Fibroblast of villous mesenchyme (primary cell): ENCODE measurements at places on chromosomes 11 and 22.
A peak's percentile ranks its signal among the peaks of the same experiment; 100 is the strongest.

GRCh38 chr11:66421492-66422205 is 814 bp downstream of the NPAS4 start:
- peak; percentile 93 for DNase-seq

DNA sequence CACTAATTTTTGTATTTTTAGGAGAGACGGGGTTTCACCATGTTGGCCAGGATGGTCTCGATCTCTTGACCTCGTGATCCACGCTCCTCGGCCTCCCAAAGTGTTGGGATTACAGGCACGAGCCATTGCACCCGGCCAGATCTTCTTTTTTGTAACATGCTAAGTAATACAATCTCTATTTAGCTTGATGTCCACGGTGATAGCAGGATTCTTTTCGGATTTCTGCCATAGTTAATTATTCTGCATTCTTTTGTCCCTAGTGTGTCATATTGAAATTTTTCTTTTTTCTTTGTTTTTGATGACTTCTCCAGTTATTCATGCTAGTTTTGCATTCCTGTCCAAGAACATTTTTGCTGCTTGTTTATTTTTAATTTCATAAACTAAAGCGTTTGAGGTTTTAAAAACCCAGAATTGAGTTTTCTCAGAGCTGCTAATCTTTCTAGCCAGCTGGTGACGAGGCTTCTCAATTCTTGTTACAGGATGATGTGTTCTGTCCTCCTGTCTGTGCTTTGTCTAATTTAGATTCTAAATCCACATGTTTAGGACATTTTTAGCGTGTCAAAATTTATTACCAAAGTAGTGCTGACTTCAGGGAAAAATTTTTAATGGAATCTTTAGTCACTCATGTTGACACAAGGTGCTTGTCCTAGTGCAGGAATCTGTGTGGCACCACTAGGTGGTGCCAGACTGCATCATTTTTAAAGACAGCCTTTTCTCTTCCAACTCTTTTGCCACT is 21.8 kb downstream of the NF2 start:
- peak; percentile 89 for DNase-seq

DNA sequence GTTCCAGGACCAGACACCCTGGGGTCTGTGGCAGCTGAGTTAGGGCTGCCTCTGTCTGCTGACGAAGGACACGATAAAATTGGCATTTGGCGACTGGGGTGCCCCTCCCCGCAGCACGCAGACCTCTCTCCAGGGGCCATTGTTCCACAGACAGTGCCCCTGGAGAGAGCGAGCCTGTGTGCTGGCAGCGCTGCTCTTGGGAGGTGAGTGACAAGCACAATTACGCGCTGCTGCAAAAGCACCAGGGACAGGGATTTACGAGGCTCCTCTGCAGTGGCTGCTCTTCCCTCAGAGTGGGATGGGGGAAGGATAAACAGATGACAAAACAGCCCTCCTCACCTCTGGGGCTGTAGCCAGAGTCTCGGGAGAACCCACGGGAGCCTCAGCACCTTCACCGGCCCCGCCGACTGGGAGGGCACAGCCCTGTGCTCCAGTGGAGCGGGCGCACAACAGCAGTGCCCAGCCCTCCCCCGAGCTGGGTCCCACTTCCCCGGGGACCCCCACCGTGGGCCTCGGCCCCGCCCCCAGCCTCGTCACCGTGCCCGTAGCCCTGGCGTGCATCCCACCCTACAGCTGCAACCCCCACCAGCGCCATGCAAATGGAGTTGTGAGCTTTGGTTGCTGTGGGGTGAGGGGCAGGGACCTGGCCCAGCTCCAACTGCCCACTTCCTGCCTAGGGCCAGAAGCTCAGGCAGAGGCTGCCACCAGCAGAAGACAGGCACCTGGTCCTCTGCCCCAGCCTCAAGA is 19.6 kb downstream of the CHID1 start:
- no peak for DNase-seq

GRCh38 chr22:47303161-47303890 is 540.9 kb downstream of the TBC1D22A start:
- no peak for DNase-seq

- DNase-seq = peak; percentile 48
Observed at GRCh38 chr11:73139476-73140198, 2.5 kb downstream of the FCHSD2 start.

- DNase-seq = no peak
Observed at GRCh38 chr11:112222303-112222702, 3.9 kb upstream of the PTS start.

DNA sequence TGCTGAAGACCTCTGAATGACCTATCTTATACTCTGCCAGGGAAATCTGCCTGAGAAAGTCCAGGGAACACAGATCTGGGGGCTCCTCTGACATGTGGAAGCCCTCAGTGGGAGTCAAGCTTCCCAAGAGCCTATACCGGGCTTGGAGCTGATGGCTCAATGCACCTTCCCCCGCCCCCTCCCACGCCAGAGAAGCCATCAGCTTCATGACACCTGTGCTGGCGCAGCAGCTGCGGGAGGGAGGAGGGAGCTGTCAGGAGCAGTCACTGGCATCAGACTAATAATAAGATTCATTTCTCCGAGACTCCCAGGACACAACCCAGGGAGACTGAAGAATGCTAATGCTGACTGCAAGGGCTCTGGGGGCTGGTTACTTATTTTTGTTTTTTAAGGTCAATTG is 47.8 kb downstream of the SPATA19 start:
- no peak for DNase-seq

- no peak for DNase-seq
Observed at GRCh38 chr11:118633319-118633690, 25.9 kb downstream of the PHLDB1 start.

- peak; percentile 55 for DNase-seq
Observed at GRCh38 chr11:119739021-119739703, 10.2 kb upstream of the NECTIN1 start.

DNA sequence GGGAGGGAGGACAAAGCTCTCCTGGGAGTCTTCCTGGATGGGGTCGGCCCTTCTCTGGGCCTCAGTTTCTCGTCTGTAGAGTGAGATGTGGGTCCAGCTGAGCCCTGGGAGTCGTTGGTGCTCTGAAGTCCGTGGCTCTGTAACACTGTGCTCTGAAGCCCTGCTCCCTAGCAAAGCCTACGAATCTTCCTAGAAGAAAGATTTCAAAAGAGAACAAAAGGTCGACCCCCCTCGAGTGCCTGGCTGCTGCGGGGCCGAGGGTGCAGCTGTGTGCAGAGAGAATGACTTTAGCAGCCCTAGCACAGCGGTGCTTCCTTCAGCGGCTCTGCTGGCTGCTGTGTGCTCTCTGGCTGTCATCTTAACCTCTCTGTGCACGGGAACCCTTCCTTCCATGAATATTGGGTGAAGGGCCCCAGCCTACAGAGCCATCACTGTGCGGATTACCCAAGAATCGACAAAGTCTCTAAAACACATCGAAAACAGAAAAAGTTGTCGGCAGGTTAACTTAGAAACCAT is 10.7 kb downstream of the ANO1 start:
- no peak for DNase-seq

GRCh38 chr22:37801946-37802309 is 5.8 kb upstream of the GCAT start:
- DNase-seq = no peak

- DNase-seq = peak; percentile 18
Observed at GRCh38 chr11:45091563-45092403, 54.7 kb upstream of the PRDM11 start.

- peak; percentile 49 for DNase-seq
Observed at GRCh38 chr22:19523240-19524169, 705 bp downstream of the CLDN5 start.

- no peak for DNase-seq
Observed at GRCh38 chr11:23023319-23023718, 163.0 kb upstream of the CCDC179 start.

DNA sequence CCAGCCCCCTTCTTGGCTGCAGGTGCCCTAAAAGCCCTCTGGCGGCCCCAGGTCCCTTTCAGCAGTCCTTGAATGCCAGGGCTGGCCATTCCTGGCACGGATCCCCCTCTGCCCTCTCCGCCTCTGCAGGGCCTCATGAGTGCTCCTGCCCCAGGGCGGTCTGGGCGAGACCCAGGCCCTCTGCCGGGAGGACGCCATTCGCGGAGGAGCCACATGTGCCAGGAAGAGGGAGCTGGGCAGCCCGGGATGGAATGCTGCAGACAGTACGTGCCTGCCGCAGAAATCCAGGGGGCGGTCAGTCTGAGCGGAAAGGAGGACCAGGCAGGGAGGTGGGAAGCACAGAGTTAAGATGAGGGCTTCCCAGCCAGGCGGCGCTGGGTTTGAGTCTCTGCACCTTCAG is 2.8 kb downstream of the CABP7 start:
- no peak for DNase-seq

DNA sequence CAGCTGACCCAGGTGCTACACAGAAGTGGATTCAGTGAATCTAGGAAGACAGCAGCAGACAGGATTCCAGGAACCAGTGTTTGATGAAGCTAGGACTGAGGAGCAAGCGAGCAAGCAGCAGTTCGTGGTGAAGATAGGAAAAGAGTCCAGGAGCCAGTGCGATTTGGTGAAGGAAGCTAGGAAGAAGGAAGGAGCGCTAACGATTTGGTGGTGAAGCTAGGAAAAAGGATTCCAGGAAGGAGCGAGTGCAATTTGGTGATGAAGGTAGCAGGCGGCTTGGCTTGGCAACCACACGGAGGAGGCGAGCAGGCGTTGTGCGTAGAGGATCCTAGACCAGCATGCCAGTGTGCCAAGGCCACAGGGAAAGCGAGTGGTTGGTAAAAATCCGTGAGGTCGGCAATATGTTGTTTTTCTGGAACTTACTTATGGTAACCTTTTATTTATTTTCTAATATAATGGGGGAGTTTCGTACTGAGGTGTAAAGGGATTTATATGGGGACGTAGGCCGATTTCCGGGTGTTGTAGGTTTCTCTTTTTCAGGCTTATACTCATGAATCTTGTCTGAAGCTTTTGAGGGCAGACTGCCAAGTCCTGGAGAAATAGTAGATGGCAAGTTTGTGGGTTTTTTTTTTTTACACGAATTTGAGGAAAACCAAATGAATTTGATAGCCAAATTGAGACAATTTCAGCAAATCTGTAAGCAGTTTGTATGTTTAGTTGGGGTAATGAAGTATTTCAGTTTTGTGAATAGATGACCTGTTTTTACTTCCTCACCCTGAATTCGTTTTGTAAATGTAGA is 1.7 kb downstream of the MALAT1 start:
- DNase-seq = peak; percentile 58

DNA sequence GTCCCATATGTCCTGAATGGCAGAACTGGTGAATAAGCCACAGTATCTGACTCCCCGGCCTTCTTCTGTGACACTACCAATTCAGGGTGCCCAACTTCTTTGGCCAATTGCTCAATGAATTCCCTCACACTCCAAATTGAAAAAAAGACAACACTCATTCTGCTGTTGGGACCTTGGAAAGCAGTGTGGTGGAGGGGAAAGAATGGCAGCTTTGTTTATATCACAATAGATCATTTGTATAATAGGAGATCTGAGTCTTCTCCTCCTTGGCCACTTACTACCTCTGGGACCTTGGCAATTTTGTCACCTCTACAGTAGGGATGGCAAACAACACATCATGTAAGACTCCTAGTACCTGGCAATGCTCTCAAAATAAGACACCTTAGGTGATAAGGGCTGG is 64.6 kb downstream of the OPCML start:
- no peak for DNase-seq

- DNase-seq = no peak
Observed at GRCh38 chr11:30876663-30877396, 290.7 kb upstream of the MPPED2 start.

GRCh38 chr11:92775003-92775676 is 194.3 kb upstream of the MTNR1B start:
- no peak for DNase-seq

- no peak for DNase-seq
Observed at GRCh38 chr11:113567867-113568544, 92.8 kb upstream of the DRD2 start.

DNA sequence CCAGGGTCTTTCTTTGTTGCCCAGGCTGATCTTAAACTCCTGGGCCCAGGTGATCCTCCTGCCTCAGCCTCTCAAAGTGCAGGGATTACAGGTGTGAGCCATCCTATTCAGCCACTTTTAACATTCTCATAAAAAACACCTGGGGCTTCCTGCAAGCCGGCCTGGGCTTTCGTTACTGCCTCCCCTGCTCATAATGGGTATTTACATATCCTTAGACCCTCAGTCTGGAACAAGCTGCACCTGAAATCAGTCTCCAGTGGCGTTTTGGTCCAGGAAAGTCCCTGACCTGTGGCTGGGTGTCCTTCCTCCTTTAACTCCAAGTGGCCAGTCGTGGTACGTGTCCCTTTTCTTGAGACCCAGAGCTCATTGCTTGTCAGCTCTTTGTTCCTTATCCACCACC is 320.7 kb downstream of the TMEM135 start:
- no peak for DNase-seq

DNA sequence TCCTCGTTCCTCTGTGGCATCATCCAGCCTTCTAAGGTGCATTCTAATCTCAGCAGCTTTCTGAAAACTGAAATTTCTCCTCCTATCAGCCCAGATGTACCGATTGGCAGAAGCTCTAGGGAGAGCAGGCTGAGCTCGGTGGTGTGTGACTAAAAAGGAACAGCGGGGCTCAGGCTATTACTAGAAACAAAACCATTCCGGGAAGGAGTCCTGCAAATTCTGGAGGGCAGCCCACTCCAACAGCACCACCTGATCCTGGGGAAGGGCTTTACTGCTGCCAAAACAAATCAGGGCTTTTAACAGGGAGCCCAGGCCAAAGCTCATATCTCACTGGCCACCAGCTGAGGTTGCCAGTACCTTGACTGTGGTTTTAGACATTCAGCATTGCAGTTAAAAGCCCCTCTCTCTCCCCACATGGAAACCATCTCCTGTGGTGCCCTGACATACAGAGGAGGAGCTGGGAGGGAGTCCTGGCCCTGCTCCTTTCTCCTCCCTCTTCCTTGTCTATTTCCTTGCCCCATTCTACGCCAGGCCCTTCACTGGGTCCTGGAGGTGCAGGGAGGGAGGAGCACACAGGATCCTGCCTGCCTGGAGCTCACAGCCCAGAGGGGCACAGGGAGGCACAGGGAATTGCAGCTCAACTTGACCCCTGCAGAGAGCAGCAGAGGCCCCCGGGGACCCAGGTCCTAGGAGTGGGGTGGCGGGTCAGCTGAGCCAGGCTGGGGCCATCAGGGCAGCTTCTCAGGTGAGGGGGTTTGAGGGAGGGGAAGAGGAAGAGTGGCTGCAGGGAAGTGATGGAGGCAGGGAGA is 889 bp downstream of the PLAAT4 start:
- DNase-seq = peak; percentile 77

- no peak for DNase-seq
Observed at GRCh38 chr22:49867303-49868265, 13.9 kb downstream of the ZBED4 start.
